Activated CD8-positive, alpha-beta memory T cell treated with anti-CD3 and anti-CD28 coated beads for 36 hours (primary cell): ENCODE measurements at places on chromosomes 13 and 19. TPM values are rescaled to one million over a fixed set of nuclear protein-coding genes. Genes with fewer than 3 reads are reported as not detected.

The PLPP2 gene
- total RNA-seq: not detected

The FGF9 gene
- 1.3 TPM for total RNA-seq

The ZNF573 gene
- 11.7 TPM for total RNA-seq

The CCDC159 gene
- 12.1 TPM for total RNA-seq

The PRTN3 gene
- not detected for total RNA-seq

The CD22 gene
- 0.23 TPM for total RNA-seq

The FGF21 gene
- total RNA-seq: not detected
